ENCODE measurements at places on chromosomes 4 and X.

DNA sequence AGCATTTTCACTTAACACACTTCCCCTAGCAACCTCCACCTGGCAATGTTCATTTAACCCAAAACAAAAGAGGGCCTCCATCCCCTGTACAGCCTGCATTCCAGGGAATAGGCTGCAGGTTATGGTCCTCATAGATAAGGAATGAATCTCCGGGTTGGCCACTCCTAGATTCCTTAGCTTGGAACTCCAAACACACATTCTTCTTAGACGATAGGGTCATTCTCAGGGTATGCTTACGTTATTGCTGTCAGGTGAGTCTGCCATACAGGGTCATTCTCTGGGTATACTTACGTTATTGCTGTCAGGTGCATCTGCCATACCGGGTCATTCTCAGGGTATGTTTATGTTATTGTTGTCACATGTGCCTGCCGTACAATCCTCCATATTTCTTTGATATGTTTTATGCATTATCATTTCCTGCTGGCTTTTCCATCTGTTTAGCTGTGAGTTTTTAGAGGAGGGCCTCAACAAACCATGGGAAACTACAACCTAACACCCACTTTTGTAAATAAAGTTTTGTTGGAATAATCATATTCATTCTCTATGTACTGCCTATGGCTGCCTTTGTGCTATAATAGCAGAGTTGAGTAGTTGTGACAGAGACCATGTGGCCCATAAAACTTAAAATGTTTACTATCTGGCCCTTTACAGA, 8.2 kb upstream of the AFF1 start:
- DNase-seq: no peak

- no peak for DNase-seq
Observed at GRCh38 chr4:40216622-40217366, 20.0 kb downstream of the RHOH start.

DNA sequence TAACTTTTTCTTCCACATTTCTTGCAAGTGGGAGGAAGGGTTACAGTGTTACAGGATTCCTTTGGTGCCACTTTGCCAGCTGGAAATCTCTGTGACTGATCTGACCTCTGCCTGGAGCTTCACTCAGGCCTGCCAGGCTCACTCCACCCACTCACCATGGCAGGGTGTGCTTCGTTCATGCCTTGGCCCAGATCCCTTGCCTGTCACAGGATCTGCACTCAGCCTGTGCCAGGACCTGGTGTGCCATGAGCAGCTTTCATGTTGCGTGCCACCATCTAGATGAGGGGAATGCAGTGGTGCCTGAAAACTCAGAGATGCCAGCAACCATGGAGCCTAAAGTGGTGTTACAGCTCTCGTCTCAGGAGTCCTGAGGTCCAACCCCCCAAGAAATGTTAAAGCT, 2596.4 kb downstream of the PCDH7 start:
- DNase-seq: no peak

- no peak for DNase-seq
Observed at GRCh38 chrX:39204945-39205344, 403.7 kb downstream of the MID1IP1 start.

- DNase-seq: no peak
Observed at GRCh38 chr4:13084210-13084609, 399.9 kb downstream of the RAB28 start.

GRCh38 chr4:113869743-113870375, 108.3 kb upstream of the CAMK2D start:
- no peak for DNase-seq

DNA sequence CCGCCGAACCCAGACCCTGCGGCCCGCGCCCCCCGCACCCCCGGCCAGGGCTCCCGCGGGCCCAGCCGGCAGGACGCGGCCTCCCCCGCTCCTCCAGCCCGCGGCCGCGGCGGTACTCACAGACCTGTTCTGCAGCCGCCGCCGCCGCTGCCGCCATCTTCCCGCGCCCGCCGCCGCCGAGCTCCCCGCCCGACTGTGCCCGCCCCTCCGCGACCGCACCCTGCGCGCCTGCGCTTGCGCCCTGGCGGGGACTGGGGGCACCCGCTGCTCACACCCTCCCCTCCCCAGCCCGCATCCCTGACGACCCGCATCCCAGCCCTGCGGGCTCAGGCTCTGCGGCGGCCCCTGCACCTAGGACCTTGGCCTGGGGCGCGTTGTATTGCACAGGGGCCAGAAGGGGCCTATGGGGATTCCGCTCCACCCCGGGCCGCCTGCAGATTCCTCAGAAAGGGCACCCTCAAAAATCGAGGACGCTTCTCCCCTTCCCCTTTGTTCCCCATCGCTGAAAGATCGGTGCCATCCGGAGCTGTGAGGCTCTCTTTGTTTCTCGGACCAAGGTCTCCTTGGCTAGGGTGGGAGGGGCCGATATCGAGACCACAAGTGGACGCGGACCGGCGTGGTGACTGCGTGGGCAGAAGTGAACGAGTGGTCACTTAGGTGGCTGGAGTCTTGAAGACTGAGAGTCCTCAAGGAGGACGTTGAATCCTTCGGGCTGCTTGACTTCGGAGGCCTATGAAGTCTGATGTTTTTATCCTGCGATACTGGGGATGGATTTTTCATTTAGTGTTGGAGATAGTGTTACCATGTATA, at the start of gene SGCB:
Gene SGCB (minus strand): TSS at position 197 of the 810 bp plus-strand sequence. CDS start 40 bp downstream, at position 157.
- DNase-seq: peak; percentile 19

DNA sequence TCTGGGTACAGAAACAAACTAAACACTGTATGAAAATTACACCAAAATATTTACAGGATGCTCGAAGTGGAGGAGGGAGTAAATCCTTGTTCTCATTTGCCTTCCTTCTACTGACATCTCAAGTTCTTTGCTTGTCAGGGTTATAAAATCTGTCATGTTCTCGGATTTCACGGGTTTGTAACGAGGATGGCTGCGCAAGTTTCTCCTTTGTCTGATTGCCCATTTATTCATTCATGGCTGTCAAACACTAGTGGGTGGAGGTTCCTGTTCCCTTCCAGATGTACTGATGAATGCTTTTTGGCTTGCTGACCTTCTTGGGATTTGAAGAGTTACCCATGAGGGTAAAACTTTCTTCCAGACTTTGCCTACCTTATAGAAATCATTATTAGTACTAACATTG, 206.9 kb downstream of the SPCS3 start:
- DNase-seq: no peak

DNA sequence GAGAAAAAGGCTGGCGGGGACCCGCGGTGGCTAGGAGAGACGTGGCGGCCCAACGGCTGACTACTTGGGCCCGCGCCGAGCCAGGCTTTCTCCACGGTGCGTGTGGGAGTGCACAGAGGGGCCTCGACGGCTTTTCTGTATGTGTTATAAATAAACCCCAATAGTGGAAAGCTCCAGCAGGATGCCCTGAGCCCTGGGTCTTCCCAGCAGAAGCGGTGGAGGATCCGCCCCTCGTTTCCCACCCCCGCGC, 268 bp upstream of the PRRG1 start:
- DNase-seq: no peak

DNA sequence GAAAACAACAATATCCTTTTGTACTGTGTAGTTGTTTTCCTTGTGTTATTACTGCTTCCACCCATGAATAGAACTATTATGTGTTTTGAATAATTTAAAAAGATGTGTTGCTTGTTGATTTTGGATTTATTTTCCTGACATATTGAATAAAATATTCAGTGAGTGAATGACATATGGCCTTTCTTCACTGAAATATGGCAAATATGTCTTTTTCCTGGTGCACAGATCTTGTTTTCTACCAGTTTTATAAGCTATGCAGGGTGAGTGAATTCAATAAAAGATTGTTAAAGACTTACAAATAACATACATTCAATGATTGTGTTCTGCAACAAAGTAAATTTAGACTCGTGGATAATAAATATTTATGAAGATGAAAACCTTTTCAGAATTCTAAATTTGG, 1216.3 kb upstream of the ADGRL3 start:
- DNase-seq: no peak

- no peak for DNase-seq
Observed at GRCh38 chrX:120335289-120335688, 24.0 kb upstream of the TMEM255A start.

DNA sequence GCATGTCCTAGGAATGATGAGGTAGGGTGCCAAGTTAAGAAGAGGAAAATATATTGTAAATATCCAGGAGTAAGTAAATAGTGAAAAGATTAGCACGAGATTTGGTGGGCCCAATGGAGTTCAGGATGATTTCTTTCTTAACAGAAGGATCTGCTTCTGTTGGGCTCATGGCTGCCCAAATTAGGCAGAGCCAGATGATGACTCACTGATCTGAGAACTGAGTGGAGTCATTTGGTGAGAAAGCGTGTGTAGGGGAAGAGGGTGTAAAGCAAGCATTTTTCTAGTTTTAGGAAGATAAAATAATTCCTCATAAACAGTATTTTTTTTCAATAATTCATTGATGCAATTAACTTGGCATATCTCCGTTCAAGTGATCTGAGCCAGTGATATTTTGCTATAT, 1.6 kb downstream of the TBX22 start:
- no peak for DNase-seq

GRCh38 chrX:108735679-108736508, 469 bp downstream of the IRS4 start:
- no peak for DNase-seq

DNA sequence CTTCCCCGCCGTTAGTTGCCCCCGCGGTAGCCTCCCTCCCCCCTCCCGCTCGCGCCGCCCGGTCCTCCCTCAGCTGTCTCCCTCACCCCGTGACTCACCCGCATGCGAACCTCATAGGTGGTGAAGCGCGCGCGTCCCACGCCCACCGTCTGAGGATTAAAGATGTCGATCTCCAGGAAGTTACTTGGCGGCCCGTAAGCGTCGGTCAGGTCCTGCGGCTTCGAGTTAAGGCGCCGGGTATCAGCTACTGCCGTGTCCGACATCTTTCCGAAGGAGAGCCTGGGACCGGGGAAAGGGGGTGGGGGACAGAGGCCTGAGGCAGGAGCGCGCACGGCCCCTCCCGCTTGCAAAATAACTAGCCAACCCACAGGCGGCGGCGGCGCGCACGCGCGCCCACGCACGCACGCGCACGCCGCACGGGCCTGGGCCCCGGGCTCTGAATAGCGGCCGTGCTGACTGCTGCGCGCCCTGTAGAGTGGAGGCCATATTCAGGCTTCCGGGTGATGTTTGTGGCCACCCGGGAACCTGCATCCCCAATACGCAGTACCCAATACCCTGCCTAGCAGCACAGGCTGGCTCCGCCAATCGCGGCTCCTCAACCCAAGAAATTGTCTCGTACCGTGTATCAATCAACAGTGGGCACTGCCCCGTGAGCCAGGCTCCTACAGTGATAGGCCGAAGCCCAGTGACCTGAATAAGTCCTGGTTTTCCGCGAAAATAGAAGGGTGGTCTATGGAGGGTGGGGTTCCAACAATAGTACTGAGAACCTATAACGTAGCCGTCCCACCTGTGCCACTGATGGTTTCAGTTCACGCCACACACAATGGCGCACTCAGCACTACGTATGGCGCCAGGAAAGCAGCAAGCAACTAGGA, at the start of gene SNX12:
Gene SNX12 (minus strand): TSS at position 291 of the 875 bp plus-strand sequence. CDS start 28 bp downstream, at position 263.
- peak; percentile 69 for DNase-seq

DNA sequence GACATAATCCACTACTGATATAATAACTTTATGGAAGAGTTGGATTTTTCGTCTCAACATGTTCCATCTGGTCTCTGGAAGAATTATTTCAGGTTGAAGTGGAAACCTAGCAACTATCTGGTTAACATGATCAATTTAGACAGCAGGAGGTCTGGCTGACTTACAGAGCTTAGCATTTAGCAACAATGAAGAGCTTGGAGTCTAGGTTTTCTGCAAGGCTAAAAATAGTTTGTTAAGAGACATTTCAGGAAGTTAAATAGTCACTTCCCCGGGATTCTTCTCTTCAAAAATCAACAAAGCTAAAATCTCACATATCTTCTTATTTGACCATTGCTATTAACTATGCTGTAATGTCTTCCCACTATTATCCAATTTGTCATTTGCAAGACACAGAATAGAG, 418.6 kb upstream of the DIPK2B start:
- no peak for DNase-seq

GRCh38 chrX:118780911-118781310, 42.7 kb upstream of the ZCCHC12 start:
- DNase-seq: no peak

DNA sequence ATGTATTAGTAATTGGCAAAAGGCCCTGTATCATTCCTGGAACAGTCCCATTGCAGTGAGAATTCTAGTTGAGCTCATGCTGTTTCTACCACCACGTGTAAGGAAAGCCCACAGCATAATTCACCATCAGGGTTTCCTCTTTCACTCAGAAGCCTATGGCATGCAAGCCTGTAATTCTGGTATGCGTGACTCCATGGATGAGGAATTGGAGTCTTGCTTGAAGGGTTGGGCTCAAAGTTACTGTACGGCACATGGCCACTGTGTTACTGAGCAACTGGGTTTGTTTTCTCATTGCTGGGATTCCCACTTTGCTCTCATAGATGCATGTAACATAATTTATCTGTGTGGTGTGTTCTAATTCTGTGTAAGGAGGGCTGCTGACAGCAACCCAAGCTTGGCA, 132.3 kb upstream of the NR3C2 start:
- DNase-seq: no peak

Measured in stimulated activated CD8-positive, alpha-beta memory T cell treated with anti-CD3 and anti-CD28 coated beads, Interleukin-4, amount 100 ng/mL, for 1 hour (primary cell).